ENCODE measurements at places on chromosomes 4 and X.

DNA sequence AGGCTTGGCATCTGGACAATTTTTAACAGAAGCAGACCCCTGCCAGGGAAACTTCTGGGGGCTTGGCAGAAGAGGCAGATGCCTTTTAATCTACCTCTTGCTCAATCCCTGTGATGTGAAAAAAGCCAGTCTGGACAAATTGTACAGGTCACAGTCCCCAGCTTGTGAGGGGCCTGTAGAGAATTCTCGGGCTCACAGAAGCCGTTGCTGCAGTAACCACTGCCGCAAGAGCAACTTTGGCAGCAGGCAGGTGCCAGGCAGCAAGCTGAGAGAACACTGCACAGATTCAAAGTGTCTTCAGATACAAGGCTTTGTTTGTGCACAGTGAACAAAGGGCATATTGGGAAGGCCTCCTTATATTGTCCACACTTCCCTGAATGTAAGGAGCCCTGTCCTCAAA, 11.7 kb downstream of the GPKOW start:
- no peak for DNase-seq

GRCh38 chr4:22190855-22191254, 242.3 kb upstream of the KCNIP4 start:
- DNase-seq: no peak

- DNase-seq: no peak
These were observed 30.7 kb upstream of the PITX2 start for GRCh38 chr4:110653321-110654253.

- DNase-seq: peak; percentile 25
These were observed 3.5 kb downstream of the BEND4 start for GRCh38 chr4:42149004-42149403.

DNA sequence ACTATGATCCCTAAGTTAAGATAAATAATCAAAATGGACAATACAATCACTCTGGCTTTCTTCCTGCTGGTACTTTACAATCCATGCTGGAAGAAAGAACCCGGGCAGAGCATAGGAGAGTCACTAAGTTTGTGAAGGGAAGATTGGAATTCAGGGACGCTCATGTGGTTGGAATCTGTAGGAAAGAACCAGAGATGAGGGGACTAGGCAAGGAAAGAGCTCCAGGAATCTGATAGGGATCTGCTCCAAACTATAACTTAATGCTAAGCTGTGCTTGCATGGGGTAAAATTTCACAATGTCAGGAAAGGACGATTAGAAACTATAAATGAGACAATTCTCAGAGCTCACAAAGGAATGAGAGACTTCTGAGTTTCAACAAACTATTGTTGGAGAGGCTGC, 167.5 kb downstream of the ADGRA3 start:
- no peak for DNase-seq

- no peak for DNase-seq
These were observed 1606.4 kb upstream of the TENM3 start for GRCh38 chr4:180636696-180637404.

DNA sequence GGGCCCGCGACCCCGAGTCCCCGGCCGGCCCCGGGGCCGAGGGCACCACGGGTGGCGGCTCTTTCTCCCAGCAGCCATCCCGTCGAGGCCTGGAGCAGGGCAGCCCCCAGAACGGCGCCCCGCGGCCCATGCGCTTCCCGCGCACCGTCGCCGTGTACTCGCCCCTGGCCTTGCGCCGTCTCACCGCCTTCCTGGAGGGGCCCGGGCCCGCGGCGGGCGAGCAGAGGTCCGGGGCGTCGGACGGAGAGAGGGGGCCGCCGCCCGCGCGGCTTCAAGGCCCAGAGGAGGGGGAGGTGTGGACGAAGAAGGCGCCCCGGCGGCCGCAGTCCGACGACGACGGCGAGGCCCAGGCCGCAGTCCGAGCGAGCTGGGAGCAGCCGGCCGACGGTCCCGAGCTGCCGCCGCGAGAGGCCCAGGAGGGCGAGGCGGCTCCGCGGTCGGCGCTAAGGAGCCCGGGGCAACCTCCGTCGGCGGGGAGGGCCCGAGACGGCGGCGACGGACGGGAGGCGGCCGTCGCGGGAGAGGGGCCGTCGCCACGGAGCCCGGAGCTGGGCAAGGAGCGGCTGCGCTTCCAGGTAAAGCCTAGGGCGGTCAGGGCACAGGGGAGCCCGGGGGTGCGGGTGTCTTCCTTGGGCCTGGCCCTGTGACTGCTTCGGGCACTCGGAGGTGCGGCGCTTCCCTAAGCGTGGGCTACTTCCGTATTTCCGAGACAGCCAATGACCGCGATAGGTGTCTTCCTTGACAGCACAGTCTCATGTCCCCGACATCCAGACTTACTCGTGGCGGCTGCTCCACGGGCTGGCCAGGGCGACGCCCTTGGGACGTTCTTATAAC, 845 bp downstream of the ZAR1 start:
- DNase-seq: no peak

- DNase-seq: no peak
These were observed 60.4 kb upstream of the HPF1 start for GRCh38 chr4:169818063-169818679.

- no peak for DNase-seq
These were observed 1.6 kb downstream of the ZAR1 start for GRCh38 chr4:48491514-48492176.

GRCh38 chrX:97260679-97261078, 377.0 kb downstream of the RPA4 start:
- DNase-seq: peak; percentile 4

DNA sequence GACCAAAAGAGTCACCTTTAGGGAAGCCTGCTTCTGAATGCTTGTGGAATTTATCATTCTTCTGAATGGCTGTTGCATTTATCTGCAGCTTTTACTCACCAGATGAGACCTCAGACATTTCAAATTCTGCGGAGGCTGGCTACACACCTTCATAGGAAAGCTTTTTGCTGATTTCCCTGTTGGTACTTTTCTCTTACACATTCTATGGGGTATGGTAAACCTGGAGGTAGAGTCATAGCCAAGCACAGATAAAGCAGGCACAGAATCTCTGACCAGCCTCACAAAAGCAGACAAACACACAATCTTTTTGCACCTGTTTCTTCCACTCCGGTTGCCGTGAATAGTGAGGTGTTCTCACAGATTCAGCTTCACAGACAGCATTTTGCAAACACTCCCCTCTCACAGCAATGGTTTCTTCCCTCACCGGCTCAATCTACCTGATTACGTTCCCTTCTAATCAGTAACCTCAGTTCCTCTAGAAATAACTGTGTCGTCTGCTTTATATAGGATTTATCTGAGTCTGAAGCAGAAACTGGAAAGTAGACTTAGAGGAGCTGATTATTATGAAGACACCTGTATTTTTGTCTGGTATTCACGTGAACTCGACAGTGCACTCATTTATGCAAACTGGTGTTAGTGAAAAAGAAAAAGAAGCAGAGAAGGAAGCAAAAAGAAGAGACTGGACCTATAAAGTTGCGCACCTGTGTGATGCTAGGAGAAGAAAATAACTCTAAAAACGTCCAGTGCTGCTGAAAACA, 83.1 kb downstream of the DMD start:
- no peak for DNase-seq

GRCh38 chr4:19677211-19677610, 574.5 kb upstream of the SLIT2 start:
- DNase-seq: no peak

- no peak for DNase-seq
These were observed 44.8 kb upstream of the NUDT6 start for GRCh38 chr4:122967231-122967630.

DNA sequence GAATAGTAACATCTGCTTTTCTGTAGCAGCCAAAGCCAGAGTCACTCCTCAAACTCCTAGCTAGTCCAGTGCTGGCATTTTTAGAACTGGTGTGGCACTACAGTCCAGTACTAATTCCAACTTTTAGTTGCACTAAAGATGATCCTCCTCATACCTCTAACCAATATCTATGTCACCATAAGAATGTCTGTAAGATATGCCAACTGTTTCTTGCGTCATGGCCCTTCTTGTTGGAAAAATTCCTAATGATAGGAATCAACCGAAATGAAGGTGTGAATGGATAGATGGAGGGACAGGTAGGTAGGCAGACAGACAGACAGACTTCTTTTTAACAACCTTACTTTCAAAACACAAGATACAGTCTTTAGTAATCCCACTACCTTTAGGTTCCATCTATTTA, 74.6 kb upstream of the PRSS48 start:
- no peak for DNase-seq

DNA sequence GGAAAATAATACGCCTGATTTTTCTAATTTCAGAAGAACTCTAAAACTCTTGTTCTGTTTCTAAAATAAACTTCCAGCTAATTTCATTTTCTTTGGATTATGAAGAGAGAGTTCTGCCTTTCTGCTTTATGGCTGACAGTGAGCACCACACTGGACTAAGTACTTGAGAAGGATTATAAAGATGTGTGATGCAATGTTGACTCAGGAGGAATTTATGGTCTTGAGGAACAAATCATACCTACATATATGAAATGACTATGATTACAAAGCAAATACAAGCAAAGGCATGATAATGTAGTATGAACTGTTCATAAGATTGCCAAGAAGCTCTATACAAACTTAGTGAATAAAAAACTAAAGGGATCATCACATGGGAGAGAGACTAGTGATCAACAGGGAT, 13.0 kb upstream of the SLC25A5 start:
- no peak for DNase-seq

DNA sequence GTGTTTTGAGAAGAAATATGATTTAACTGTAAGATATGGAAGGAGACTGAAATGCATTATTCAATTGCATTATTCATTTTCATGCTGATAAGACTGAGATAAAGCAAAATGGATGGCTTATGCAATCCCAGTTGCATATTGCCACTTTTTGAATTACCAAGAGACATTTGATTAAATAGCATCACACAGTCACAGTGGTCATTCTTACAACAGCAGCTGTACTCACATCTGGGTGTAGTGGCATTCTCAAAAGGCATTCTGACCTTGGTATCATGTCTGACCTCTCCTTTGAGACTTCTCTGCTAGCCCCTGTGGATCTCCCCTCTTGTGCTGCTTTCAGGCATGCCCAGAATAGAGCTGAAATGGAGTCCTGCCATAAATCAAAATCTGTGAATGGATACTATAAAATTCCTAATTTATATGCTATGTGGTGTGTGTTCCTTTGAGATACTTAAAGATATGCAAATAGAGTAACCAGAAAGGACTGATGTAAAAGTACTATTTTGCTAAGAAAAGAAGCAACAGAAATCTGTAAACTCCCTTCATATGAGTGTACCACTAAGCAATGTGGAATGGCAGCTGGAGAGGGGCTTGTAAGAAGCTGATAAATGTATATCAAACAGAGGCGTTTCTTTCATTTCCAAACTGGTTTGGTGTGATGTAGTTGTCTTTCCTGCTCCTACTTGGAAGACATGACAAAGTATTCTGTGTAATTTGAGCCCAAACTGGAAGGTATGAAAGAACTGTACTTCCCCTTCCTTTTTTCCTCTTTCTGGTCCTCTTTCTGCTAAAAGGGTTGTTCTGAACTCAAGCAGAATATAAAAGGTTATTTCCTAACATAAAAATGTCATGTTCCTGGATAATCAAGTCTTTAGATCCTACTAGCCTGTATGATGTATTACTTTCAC, 25.4 kb upstream of the METAP1 start:
- no peak for DNase-seq

GRCh38 chr4:104971462-104971861, 175.2 kb upstream of the TET2 start:
- DNase-seq: no peak

GRCh38 chr4:16439768-16440167, 213.5 kb upstream of the TAPT1 start:
- no peak for DNase-seq

DNA sequence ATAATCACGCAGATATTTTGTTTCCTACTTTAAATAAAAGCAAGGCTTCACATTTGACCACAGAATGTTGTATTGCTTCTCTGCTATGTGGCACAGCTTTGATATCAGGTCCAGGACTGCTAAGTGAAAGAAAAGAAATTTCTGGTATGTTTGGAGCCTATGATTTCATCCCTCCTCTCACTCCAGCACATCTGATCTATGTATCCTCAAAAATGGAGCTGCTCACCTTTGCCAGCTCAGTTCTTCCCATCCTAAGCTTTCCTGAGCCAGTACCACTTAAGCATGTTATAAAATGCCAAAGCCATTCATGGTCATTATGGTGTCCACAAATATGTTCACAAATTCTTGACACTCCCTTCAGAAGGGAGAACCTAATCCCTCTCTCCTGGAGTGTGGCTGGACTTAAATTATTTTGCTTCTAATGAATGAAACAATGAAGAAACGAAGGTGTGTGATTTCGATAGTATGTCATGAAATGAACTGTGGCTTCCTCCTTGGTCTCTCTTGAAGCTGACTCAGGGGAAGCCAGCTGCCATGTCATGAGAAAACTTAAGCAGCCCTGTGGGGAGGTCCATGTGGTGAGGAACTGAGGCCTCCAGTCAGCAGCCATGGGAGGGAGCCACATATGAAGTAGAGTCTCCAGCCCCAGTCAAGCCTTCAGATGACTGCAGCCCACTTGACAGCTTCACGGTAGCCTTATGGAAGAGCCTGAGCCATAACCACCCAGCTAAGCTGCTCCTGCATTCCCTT, 207.7 kb downstream of the MGST2 start:
- no peak for DNase-seq

DNA sequence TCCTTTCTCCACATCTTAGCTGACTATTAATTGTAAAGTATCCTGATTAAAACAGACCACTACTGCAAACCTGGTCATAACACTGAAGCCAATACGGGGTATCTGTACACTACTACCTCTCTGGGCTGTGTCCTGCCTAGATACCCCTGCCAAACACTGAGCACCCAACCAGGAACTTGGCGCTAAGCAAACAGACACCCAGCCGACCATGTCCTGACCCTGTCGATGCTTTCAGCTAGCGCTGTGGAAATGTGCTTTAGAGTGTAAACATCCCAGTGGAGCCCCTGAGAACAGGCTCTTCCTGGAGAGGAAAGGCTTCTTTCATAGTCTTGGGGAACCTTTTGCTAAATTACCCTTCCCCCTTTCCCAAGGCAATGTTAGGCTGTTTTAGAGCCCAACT, 52.9 kb downstream of the CCNG2 start:
- DNase-seq: no peak

DNA sequence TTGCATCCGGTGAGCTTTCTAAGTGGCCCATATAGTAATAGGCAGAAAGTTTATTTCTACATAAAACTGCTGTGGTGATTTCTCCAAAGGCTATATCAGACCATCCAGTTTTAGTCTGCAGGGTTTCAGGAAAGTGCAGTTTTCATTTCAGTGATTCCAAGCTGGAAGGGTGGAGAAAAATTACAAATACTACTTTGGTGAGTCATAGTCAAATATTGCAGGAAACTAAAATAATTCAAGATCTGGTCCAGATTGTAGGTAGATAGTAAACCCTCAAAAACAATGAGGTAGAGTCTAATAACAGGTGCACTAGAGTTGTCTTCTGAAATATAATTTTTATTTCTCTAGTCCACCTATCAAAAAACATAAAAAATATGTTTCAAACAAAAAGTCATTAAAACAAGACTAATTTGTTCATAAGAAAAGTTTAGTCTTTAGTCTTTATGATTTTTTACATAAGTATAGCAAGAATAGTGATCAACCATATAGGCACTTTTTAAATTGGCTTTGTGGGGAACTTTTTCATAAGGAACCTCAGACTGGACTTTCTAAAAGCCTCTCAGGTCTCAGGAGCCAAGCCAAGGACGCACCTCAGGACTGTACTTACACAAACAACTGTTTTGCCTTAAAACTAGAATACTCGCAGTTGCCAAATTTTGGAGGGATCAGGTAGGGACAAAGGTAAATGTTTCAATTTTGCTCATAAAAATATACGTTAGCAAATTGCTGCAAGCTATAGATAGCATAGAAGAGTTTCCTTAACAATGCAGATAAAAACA, 101.8 kb upstream of the TLR3 start:
- DNase-seq: no peak

Data from NCI-H748 treated with DMSO at 0.1 percent for 48 hours (cell line).